Dermis microvascular lymphatic vessel endothelial cell (primary cell): ENCODE measurements at places on chromosomes 12 and 14.

GRCh38 chr14:100019156-100019744, 46.0 kb upstream of the EVL start:
- no peak for DNase-seq

DNA sequence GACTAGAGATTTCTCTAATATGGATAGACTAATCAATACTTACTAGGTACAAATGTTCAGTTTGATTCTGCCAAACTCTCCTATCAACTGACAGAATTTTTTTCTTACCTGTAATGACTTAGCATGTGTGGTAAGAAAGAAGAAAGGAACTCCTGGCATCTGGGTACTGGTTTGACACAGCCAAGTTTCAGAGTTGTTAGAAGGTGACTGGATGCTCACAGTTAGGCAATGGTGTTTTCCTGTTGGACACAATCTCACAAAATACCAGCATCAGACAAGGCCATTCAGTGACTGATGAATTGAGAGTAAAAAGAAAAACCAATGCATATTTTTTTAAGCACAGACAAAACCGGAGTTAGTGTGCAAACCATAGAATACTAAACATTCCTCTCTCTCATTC, 4.2 kb downstream of the MUCL1 start:
- no peak for DNase-seq

DNA sequence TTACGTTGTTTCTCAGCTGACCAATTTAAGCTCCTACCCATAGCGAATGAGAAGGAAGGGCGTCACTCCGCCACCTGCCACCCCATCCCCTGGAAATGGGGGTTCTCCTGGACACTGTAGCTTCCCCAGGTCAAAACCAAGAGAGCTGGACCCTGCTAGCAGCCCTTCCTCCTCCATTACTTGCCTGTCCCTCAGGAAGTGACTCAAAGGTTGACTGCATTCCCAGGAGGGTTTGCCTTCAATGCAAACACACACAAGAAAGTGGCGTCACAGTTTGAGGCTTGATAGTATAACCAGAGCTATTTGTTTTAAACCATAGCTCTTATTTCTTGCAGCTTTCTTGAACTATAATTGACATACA, 79.1 kb downstream of the KCNK13 start:
- no peak for DNase-seq

- no peak for DNase-seq
Observed at GRCh38 chr14:57820581-57820980, 45.3 kb downstream of the SLC35F4 start.

- DNase-seq, result no peak
Observed at GRCh38 chr14:58631732-58632131, 6.0 kb upstream of the DACT1 start.

GRCh38 chr12:24778486-24779304, 170.2 kb downstream of the BCAT1 start:
- DNase-seq, result peak; percentile 15

- no peak for DNase-seq
Observed at GRCh38 chr12:124464062-124464461, 103.3 kb downstream of the NCOR2 start.

- no peak for DNase-seq
Observed at GRCh38 chr12:105982022-105982421, 156.7 kb downstream of the NUAK1 start.

DNA sequence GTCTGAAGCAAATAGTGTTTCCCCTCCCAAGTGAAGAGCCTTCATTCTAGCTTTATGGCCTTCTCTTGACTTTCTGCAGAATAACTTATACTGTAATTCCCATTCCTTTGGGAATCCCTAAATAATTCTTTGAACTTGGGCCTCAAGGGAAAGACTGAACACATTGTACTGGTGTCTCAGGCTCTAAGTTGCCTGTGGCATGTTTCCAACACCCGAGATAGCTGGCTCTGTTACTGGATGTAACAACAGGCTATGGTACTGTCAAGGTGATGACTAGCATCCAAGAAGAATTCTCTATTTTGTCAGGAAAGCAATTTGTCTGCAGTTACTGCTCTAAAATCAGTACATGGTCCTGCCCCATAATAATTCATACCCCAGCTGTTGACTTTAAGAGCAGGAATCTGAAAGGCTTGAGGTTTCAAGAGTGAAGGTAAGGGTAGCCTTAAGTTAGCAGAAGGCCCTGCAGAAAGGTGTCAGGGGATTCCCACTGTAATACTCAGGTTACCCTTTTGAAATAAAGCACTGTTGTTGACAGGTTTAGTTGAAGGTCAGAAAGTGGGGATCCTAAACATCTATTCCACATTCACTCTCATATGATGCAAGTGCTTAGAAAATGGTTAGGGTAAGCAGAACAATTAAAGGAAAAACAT, 5.2 kb downstream of the GPX2 start:
- DNase-seq, result no peak

GRCh38 chr12:129903956-129904829, at the start of gene TMEM132D:
TSS of gene TMEM132D (minus strand) at chr12:129904025.
- no peak for DNase-seq

DNA sequence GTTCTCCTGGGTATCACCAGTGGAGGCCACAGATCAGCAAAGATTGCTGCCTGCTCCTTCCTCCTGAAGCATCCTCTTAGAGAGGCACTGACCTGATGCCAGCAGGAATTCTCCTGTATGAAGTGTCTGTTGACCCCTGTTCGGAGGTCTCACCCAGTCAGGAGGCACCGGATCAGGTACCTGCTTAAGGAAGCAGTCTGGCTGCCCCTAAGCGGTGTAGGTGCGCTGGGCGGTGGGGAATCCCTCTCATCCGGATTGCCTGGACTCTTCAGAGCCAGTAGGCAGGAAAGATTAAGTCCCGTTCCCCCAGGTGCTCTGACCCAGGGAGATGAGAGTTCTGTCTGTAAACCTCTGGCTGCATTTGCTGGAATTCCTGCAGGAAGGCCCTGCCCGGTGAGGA, 455.2 kb downstream of the CCDC91 start:
- DNase-seq, result no peak

- DNase-seq, result no peak
Observed at GRCh38 chr12:124727922-124728321, 135.7 kb downstream of the SCARB1 start.

DNA sequence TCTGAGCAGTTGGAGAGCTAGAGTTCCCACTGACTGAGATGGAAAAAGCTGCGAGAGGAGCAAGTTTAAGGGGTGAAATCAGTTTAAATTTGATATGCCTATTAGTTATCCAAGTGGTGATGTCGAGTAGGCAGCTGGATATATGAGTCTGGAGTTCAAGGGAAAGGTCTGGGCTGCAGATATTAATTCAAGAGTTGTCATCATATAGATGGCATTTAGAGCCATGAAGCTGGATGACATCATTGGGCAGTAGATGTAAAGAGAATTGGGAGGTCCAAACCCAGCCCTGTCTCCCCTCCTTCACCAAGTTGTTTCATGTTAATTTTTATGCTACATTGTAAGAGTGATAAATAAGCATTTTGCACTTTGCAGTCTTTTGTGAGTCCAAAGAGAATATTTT, 898.1 kb downstream of the GALC start:
- no peak for DNase-seq

GRCh38 chr14:95808371-95808770, 68.3 kb upstream of the TUNAR start:
- DNase-seq, result no peak

DNA sequence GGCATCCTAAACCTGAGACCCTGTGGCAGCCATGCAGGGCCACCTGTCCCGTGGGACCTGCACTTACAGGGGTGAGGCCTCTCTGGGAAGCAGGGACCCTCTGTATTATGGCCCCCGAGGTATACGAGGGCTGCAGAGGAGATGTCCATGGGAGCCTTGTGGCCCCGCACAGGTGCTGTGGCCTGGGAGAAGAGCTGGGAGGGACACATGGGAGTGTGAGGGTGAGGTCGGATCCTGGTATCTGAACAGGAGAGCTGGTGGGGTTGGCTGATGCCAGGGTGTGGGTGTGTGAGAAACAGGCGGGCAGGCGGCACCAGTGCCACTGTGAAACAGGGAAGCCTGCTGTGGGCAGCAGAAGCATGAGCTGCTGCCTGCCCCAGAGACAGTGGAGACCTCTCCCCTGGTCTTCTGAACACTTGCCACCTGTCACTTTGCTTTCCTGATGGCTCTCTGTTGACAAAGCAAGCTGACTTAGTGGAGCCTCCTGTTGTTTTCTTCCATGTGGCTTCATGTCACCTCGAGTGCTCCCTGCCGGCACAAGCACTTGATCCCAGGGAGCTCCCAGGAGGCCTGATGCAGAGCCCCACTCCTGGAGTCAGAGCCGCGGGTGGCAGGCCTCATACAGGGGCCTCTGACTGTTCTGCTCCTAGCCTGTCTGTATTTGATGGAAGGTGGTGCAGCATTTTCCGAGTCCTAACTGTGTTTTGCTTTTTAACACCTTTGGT, 19.8 kb upstream of the AMN start:
- DNase-seq, result no peak

DNA sequence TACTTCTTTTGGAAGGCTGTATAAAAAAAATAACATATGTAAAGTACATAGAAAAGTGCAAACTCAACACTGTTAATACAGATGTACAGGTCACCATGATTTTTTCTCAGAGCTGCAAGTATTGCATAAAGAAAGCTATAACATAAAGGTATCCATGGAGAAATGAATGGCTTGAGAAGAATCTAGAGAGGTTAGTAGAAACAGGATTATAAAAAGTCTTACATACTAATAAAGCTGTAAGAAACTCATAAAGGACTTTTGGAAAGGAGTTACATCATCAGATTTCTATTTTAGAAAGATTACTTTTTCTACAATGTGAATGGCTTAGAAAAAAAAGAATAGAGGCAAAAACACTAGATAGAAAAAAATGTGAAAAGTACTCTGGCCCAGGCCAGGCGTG, 46.4 kb downstream of the R3HDM2 start:
- no peak for DNase-seq

GRCh38 chr14:61129168-61129745, 148.2 kb downstream of the SLC38A6 start:
- no peak for DNase-seq

GRCh38 chr14:104393898-104394381, 185.6 kb upstream of the C14orf180 start:
- peak; percentile 67 for DNase-seq

GRCh38 chr12:108881953-108882352, 2.1 kb downstream of the DAO start:
- DNase-seq, result no peak

DNA sequence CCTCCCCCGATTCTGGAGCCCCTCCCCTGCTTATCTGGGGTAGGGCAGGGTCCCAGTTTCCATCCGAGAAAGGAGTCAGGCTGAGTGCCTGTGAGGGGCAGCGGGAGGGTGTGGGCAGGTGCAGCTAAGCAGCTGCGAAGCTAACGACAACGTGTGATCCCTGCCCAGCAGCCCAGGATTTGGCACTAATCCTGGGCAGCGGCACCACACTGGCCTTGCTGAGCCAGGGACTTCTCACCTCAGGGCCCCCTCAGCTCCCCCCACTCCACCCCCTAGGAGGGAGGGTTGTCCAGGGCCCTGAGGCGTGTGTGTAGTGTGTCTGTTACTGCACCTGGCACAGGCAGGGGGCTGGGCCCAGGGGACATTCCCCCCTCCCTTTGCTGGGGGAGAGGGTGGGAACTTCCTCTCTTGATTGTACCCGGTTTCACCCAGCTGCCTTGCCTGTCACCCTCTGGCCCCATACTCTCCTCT, 1.8 kb downstream of the SMIM41 start:
- DNase-seq, result no peak

GRCh38 chr12:103813949-103814348, 27.1 kb downstream of the NT5DC3 start:
- DNase-seq, result no peak

- DNase-seq, result peak; percentile 82
Observed at GRCh38 chr14:68495101-68496039, 297.5 kb downstream of the ZFP36L1 start.

- DNase-seq, result no peak
Observed at GRCh38 chr12:100579844-100580243, 6.4 kb downstream of the GAS2L3 start.

DNA sequence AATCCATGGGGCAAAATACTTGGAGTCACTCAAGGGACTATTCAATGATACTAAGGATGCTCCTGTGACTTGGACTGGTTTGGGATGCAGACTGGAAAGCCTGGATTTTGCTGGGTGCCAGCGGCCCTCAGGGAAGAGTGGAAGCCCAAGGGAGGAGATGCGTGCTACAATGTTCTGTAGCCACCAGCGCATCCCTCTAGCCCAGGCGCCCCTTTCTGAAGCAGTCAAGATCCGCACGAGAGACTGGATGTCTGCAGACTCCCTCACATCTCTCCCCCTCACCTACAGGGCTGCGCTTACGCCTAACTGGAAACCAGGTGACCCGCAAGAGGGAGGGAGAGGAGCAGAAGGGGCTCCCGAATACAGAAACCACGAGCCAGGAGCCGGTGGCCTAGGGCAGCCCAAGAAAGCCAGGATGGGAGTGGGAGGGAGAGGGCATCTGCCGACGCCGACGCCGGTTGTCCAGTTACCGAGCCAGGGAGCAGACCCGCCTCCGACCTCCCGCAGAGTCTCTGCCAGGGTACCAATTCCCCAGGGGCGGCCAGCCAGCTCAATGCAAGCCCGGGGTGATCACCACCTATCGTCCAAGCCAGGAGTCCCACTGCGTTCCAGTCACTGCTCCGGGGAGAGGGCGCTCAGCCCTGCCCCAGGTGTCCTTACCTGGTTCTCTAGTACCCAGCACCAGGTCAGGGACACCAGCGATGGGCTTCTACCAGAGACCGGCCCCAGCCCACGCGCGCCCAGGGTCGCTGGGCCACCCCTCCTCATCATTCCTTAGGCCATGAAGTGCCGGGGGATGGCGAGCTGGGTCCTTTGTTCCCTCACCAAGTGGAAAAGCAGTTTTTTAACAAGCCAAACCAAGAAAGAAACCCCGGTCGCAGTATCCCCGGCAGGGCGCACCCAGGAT, 1.2 kb downstream of the NTN4 start:
- peak; percentile 37 for DNase-seq

GRCh38 chr14:95200404-95200803, 43.1 kb upstream of the DICER1 start:
- no peak for DNase-seq

- no peak for DNase-seq
Observed at GRCh38 chr14:59849411-59850130, 21.0 kb downstream of the RTN1 start.

DNA sequence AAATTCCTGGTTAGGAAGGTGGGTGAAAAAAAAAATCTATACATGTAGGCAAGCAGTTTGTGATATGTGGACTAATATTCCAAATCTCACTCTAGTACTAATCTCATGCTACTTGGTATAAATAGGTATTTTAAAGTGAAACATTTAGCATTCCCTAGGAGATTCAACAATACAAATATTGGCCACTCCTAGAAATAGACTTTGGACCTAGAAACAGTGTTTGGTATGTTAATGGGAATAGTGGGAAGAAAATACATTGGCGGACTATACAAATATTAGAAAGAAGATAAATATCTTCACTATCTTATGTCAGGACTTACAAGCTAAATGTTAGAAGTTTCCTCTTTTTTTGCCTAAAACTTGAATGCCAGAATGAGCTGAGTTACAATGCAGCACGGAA, 28.2 kb downstream of the HIGD1C start:
- DNase-seq, result no peak

DNA sequence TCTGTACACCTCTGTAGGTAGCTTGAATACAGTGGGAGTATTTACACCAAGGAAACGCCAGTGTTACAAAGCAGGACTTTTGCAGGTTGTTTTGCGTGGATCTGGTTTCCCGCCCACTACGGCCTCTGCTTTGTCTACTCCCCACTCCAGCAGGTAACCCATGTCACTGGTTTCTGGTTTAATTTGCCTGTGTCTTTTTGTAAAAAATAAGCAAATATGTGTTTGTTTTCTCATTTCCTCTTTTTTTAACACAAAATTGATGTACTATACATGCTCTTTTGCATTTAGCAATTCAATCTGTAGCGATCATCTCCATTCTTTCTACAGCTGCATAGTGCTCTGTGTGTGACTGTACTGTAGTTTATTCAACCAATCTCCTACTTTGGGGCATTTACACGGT, 43.4 kb upstream of the SCN8A start:
- no peak for DNase-seq

GRCh38 chr14:89430391-89431236, 13.6 kb upstream of the FOXN3 start:
- DNase-seq, result no peak
